ENCODE measurements at places on chromosomes 5 and 9.

DNA sequence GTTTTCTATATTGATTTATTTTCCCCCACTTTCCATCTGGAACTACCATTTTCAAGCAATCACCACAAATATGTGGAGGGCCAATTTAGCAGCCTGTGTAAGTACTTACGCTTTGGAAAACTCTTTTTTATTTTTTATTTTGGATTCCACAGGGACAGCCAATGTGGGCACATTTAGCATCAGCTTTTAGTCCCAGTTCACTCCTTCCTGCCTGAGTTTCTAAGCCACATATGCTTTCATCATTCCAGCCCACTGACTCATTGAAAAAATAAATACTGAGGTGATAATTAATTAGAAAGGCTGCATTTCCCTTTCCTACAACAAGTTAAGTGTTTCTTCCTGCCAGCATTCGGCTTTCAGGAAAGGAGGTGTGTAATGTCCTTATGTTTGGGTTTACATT lies 76.8 kb downstream of the TMEM167A start:
- DNase-seq: no peak

GRCh38 chr5:150690760-150691159 lies 10.1 kb downstream of the RBM22 start:
- DNase-seq: no peak

- DNase-seq: no peak
Measured at GRCh38 chr5:139676406-139676805, 28.3 kb downstream of the CXXC5 start.

- DNase-seq: no peak
Measured at GRCh38 chr5:35195472-35195852, 34.8 kb downstream of the PRLR start.

DNA sequence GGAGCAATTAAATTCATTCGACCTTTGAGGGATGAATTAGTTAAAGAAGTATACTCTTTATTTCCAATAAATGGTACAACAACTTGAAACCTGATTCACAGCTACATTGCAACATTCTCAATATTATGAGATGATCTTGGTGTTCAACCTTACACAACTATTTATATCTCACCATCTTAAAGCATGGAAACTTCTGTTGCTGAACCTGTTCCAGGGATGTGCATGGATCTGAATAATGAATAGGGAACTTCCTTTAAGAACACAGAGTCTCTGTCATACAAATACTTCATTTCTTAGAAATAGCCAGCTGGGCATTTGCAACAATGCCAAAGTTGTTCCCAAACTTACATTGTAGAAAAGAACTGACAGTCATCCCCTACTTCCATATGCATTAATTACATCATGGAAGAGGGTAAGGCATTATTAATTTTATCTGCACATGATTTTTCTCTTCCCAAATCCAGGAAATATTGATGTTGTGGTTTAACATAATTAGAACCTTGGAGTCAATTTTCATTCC lies 39.8 kb upstream of the CCDC112 start:
- no peak for DNase-seq

- DNase-seq: no peak
Measured at GRCh38 chr5:176629317-176629852, 949 bp downstream of the SNCB start.

- DNase-seq: no peak
Measured at GRCh38 chr5:44536650-44537260, 147.5 kb upstream of the FGF10 start.

DNA sequence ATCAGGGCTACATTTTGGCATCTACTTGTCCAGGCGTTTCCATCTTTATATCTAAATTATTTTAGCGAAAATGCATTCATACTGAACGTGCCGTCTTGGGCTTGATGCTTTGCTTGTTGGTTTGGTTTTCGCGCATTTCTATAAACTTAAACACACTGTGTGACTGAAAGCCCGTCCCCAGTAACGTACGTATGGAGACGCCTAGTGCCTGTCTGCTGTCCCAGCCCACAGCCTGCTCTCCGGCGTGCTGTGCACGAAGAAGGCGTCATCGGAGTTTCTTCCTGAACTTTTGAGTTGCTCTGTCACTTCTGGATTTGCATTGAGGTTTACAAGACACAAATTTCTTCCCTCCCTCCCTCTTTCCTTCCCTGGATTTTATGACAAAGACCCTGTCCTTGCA lies 40.6 kb upstream of the IRX4 start:
- DNase-seq: no peak

DNA sequence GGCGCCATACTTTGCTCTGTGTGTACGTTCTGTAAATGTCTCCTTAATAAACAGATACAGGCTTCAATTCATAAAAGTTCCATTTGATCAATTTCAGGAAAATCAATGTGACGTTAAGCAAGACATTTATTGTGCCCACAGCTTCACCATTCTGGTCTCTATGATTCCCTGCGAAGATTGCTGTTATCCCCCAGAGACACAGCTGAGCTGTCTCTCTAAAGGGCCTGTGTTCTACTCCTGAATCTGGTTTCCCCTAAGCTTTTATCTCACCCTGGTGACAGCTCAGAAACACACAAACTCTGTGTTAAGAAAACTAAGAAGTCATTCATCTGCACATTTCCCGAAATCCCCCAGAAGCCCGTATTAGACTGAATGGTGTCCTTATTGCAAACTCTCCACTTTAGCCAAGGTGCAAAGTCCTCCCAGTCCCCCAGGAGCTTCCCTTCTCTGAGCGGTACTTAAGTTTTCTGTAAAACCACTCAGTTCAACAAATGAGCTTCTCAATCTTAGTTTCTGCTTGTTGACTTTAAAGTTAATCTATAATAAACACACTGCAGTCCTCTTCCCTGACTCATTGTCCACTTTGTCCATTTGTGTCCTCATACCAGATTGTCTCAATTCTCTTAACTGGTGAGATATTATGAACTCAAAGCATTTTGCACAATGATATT lies 1.4 kb upstream of the C5orf15 start:
- DNase-seq: no peak

DNA sequence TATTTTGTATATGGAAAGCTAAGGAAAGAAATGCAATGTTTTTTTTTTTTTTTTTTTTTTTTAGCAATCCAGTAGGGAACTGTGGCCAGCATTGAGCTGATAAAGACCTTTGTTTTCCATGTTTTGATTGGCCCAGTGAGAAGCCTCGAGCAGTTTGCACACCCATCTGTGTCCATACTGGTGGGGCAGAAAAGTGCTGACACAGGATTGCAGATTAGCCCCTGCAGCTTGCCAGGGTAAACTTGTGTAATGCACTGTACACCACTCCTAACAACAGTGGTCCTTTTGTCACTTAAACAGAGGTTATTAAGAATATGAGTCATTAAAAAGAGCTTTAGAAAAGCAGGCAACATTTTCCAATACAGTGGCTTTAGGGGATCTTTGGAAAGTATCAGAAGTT lies 132.8 kb upstream of the CDKN2B start:
- no peak for DNase-seq

DNA sequence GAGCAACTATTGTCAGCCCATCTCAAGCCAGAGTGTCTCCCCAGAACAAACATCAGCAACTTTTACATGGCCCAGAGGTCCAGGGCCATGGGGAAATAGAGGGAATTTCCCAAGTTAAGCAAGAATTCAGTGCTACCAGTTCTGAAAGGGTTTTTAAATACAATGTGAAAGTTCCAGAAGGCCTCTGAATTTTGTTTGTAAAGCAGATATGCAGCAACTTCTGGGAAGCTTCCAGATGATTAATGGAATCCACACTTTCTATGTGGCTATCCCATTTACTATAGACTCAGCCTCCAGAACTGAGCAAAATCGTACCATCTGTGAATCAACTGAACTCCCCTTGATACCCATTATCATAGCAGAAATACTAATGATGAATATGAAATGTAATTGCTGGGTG lies 93.8 kb downstream of the FEM1C start:
- DNase-seq: no peak

DNA sequence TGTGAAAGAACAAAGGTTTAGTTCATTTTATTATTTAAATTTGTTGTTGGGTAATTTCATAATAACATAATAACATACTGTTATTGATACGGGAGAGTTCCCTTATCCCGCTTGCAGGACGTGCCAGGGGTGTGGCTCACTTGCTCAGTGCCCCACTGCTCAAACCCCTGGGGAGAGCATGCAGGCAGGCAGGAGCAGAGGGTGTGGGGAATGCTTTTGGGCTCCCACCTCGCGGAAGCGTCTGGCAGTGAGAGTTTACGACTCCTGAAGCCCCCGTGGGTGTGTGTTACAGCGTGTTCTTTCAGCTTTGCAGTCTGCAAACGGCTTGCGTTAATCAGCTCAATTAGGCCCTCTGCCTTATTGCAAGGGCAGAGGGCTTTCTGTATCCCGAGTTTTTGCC lies 675.9 kb downstream of the SEMA5A start:
- DNase-seq: no peak

DNA sequence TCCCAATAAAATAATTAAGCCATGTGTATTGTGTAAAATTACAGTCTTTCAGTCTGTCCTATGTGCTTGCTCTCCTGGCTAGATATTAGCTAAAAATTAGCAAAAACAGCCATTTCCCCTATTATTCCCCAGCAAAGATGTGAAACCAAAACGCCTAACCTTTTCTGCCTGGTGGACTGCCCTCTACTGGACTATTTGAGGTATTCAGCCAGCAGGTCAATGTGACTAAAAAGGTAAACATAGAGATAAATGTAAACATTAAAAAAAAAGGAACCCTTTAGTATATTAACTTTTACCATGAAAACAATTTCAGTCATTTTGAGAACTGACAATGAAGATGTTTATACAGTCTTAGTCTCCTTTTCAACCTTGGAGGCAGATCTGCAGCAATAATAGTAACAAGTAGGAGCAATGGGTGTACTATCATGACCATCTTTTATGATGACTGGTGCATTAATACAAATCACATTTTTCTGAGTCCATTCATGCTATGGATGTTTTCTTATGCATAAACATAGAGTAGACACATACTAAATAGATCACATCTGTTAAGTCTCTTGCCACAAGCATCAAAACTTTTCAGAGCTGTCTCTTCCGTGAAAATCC lies 10.1 kb downstream of the ATG12 start:
- no peak for DNase-seq

DNA sequence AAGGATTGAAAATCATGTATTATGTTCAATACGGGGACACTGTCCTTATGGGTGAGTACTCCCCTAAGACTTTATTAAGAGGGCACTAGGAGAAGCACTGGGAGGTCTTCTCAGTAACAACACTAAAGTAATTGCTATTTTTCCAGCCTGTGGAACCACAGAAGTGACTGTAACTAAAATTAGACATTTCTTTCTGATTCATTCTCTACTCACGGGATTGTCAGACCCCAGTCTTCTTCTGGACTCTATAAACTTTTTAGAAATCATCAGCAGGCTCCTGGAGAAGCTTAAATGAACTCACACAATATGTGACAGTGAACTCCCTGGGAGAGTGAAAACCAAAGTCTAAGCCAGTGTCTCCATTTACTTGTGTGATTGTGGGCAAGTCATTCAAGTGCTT lies 14.5 kb downstream of the TLR4 start:
- DNase-seq: no peak

DNA sequence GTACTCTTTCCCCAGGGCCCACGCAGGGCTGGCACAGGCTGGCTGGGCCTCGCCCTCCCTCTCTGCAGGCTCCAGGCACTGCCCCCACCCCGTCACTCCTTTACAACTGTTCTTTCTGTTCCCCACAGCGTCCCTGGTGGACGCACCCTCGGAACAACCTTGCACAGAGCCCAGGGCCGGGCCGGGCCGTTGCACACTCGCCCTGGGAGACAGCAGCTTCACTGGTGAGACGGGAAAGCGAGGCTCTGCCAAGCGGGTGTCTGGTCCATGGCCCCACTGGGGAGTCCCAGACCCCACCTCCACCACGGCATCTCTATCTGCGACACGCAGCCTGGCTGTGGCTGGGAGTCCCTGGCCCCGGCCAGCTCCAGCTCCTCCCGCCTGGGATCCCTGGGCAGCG lies 18.4 kb upstream of the QSOX2 start:
- no peak for DNase-seq

DNA sequence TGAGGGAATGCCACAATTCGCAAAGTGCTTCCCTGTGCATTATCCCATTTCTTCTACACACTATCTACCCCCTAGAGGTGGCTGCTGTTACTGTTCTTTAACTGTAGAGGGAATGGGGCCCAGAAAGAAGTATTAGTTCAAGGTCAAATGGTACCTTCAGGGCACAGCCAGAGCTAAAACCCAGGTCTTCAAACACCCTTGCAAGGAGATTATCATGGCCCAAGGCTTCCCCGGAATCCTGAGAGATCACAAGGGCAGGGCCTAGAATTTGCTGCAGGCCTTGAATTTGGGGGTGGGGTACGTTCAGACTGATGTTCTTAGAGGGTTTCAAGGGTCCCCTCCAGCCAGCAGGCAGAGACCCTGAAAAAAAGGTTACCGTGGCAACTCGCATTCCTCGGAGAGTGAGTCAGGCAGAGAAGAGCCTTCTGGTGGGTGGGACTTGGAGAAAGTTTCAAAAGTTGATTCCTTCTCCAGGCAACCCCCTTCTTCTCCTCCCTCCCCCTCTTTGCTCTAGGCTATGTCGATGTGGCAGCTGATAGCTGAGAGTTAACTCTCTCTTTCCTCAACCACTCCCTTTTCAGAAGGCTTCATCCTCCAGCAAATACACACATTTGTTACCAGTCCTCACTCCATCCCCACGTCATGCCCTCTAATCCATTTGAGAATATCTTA lies 1.9 kb downstream of the SPARC start:
- no peak for DNase-seq

DNA sequence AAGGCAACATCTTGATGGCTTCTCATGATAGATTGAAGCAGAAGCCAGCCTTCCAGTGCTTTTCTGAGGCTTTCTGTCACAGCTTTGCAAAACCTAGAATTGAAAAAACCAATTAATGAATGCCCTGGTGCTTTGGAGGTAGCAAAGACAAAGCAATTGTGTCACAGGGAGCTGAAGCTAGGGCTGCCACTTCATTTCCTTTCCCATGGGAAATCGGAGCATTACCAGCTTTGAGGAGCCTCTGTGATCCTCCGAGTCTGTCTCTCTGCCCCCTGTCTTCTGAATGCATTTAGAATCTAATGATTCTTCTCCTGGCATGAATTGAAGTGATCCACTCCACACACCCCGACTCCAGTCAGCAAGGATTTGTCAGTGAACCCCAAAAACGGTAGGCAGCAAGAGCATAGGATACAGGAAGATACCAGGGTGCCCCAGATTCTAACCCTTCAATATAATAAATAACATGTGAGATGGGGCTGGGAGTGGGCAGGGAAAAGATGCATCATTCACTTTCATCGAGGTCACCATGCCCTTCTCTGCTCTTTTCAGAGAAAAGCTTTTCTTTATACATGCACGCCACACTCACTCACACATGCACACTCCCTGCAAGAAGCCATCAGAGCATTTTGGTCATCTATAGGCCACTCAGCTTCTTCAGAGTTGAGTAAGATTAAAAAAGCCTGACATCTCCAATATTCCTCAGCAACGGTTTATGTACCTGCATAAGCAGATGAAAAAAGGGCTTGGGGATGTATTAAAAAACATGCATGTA lies 247.7 kb upstream of the ZNF462 start:
- DNase-seq: no peak

DNA sequence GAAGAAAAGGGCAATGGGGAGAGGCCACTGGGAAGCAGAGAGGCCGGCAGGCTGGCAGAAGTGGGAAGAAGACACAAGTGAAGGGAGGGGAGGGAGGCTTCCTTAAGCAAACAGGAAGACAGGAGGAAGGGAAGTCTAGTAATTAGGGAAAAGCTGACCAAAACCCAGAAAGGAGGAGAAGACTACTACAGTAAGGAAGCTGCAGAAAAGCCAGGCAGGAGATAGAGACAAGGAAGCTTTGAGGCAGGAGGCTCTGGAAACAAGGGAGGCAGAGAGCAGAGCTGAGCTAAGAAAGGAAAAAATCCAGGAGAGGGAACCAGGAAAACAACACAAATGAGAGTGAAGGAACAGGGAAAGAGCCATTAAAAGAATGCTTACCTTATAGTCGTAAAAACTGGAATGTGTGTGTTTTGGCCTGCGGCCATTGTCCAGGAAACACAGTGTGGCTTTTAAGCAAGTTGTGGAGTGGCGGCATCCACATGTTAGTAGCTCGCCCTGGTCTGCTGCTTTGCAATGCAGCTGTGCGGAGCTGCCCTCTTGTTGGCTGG lies 317.1 kb upstream of the CLINT1 start:
- no peak for DNase-seq

Measured in activated CD8-positive, alpha-beta memory T cell treated with anti-CD3 and anti-CD28 coated beads for 24 hours (primary cell).